Mammary epithelial cell (primary cell): ENCODE measurements at places on chromosomes 3 and 15. TPM values are rescaled to one million over a fixed set of nuclear protein-coding genes. Genes with fewer than 3 reads are reported as not detected.

POTEB gene
- not detected for total RNA-seq

ZNF592 gene
- 9.7 TPM for total RNA-seq

PLS1 gene
- total RNA-seq = 2.4 and 6.8 TPM in 2 replicates

ZNF385D gene
- total RNA-seq = 4.9 and 8.9 TPM in 2 replicates

ANKUB1 gene
- 0.17 TPM for total RNA-seq

CHRNA7 gene
- not detected in 2 replicates for total RNA-seq

KBTBD13 gene
- not detected for total RNA-seq

FAM43A gene
- total RNA-seq = 1.0 and 1.2 TPM in 2 replicates
